ENCODE measurements at places on chromosomes 2 and 18.

DNA sequence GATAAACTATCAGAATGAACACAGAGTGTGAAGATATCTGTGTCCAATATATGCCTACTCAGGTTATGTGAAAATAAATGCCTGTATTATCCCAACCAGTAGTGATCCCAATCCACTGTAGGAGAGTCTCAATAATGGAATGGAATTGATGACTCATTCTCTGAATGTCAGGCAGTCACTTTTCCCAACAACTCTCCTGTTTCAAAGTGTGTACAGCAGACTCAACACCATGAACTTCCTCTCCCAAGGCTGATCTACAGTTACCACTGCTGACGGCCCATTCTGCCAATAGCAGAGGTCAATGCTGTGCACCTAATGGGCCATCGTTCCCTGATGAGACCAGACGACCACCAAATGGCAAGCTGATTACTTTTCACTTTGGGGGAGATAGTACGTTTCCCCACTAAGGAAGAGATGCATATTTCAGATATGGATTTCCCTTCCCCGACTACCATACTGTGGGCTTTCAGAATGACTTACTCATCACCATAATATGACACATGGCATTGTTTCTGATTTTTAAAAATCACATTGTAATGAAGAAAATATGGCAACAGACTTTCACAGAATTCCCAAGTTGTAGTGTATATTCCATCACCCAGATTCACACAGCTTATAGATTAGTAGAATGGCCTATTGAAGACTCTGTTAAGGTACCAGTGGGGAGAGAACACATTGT lies 601.7 kb upstream of the VRK2 start:
- peak; percentile 10 for DNase-seq

- no peak for DNase-seq
These were observed 259.7 kb downstream of the ETAA1 start for GRCh38 chr2:67656875-67657274.

- DNase-seq: no peak
These were observed 1.8 kb downstream of the STRN start for GRCh38 chr2:36964496-36965058.

DNA sequence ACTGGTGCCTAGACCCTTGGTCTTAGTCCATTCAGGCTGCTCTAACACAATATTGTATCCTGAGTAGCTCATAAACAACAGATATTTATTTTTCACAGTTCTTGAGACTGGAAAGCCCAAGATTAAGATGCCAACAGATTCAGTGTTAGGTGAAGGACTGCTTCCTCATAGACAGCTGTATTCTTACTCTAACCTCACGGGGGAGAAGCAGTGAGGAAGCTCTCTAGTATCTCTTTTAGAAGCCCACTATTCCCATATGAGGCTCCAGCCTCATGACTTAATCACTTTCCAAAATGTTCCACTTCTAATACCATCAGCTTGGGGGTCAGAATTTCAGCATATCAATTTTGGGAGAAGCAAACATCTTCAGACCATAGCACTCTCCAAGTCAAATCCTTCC lies 833.4 kb downstream of the LRRTM4 start:
- no peak for DNase-seq

DNA sequence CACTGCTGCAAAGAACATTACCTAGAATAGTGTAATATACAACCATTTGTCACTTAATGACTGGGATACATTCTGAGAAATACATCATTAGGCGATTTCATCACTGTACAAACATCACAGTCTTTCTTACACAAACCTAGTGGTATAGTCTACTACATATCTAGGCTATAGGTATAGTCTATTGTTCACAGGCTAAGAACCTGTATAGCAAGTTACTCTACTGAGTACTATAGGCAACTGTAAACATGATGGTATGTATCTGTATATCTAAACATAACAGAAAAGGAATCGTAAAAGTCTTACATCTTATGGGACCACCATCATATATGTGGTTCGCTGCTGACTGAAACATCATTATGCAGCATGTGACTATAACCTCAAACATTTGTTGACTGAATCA lies 21.4 kb downstream of the SP3 start:
- DNase-seq: no peak

DNA sequence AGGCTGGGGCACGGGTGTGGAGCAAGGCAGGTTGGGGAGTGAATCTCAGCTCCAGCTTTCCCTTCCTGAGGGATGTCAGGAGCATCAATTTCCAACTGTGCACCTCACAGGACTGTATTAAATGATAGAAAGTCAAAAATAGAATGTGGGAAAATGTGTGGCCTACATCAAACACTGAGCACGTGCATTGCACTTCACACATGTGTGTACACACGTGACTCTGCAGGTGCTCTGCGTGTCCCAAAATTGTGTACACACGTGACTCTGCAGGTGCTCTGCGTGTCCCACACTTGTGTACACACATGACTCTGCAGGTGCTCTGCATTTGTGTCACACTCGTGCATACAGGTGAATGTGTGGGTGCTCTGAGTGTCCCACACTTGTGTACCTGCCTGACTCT lies 577.2 kb upstream of the SALL3 start:
- DNase-seq: no peak
